ENCODE measurements at places on chromosomes 12 and 14.

- no peak for DNase-seq
Observed at GRCh38 chr14:56817396-56817921, 7.2 kb upstream of the OTX2 start.

GRCh38 chr12:57897286-57897974 lies 43.9 kb upstream of the ATP23 start:
- DNase-seq: no peak

DNA sequence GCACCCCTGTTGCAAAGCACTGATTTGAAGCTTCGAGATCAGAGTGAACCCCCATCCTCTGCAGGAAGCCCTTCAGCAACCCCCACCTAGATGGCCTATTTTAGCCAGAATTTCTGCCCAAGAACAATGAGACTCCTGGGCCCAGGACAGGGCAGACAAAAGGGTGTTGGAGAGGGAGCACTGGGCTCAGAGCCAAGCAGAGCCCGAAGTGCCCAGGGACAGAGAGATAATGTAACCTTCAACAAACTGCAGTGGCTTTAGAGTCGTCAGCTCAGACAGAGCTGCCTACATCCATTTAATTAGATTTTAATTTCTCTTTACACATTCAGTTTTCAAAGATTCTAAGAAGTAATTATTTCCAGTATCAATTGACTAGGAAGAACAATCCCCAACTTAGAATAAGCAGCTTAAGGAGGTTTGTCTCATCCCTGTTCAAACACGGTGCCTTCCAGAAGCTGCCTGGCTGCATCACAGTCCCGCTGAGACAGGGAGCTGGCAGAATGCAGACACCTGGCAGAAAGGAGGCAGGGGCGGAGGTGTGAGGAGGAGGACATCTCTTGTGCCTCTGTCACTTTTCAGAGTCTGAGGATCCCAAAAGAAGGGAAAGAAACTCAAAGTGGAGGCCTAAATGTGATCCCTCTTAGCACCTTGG lies 504.9 kb upstream of the CCDC196 start:
- DNase-seq: no peak

DNA sequence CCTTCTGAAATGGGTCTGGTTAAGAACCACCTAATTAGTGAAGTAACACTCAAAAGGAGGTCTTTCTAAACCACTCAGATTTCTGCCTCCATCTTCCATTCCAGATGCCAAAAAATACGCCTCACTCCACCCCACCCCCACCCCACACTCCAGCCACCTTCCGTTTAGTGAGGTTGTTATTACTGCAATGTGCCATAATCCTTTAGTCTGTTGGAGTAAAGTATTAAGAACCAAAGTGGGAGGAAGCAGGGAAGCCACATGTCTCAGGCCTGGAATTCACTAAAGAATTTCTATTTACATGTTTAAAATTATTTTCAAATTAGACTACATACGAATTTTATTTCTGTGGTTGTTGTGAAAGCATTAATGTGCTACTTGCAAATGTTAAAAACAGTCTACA lies 7.4 kb downstream of the KIF21A start:
- no peak for DNase-seq

DNA sequence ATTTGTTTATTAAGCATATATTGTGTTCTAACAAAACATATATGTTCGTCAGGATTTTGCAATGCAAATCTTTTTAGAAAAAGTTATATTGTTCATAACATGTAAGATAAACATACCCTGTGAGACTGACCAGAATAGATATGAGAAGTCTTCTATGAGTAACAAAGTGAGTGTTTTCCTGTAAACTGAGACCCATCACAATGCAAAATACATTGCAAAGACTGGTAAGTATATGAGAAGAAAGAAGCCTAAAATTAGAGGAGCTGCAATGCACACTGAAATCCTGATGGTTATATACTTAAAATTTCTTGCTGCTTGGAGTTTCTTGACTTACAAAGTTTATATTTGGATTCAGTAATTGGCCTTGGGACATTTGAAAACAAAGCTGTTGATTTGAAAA lies 6.0 kb downstream of the HMGA2 start:
- no peak for DNase-seq

DNA sequence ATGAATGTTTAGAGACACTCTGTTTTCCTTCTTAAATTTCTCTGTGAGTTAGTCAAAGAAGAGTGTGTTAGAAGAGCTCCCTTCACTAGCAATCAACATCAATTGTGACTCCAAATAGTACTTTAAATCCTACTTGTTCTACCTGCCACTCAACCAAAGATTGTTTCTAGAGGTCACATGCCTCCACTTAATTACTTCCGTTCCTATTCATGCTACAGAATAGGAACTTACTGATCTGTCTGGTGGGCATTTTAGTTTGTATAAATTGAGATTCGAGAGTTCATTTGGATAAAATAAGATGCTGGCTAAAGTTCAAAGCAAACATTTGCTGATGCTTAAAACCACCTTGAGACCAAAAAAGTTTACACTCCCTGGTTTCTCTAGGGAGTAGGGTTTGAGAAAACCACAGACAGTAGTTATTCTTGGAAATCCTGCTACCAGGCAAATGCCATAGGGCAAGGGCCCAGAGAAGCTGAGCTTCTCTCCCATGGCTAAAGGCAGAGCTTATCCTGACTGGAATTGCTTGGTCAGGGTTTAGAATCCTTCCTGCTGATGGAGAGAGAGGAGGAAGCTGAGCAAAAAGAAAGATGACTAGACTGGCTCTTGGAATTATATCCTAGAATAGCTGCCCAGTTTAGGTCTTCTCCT lies 389.6 kb upstream of the ATP2B1 start:
- no peak for DNase-seq

DNA sequence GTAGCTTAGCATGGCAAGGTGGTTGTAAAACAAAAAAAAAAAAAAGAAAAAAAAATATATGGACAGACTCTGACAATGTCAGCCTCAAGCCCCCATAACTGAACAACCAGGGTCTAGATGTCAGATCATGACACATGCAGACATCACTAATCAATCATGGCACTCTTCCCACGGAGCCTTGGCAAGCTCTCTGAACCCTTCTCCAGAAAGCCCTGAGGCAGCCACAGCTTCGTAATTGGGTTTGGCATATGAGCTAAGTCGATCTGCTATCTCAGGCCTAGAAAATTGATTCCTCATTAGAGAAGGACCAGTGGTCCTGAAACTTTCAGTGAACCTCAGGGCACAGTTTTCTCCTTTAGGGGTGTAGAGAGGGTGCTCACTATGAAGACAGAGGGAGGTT lies 112.2 kb downstream of the GPR135 start:
- no peak for DNase-seq

DNA sequence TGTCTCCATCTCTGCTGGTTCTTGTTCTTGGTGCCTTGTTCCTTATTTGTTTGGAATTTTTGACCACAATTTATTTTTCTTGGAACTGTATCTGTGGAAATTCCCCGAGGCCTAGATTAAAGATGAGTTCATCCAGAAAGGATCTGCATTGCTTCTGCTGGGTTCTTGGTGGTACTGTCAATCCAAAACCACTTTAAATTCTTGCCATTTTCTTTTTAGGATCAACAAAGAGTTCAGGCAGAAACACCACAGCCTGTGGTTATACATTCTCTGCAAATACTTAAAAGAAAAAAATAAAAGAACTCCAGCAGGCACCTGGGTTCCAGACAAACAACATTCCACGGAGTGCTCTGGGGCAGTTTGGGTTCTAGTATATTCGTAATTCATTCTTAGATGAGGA lies 6.0 kb upstream of the VAMP1 start:
- DNase-seq: no peak

DNA sequence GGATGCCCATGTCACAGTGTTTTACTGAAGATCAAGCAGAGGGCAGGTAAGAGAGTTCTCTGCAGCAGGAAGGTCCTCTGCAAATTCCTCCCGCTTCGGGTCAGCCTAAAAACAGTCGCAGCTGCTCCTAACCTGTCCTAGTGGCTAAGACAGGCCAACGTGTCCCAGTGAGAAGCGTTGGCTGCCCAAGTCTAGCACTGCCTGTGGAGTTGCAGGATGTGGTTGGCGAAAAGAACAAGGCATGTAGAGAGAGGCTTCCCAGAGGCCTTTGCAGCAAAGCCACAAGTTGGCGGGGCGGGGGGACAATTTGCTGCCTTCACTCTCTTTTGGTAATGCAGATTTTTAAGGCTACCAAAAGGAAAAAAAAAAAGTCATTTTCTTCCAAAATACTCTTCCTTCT lies 340.1 kb downstream of the BCL11B start:
- DNase-seq: peak; percentile 23

DNA sequence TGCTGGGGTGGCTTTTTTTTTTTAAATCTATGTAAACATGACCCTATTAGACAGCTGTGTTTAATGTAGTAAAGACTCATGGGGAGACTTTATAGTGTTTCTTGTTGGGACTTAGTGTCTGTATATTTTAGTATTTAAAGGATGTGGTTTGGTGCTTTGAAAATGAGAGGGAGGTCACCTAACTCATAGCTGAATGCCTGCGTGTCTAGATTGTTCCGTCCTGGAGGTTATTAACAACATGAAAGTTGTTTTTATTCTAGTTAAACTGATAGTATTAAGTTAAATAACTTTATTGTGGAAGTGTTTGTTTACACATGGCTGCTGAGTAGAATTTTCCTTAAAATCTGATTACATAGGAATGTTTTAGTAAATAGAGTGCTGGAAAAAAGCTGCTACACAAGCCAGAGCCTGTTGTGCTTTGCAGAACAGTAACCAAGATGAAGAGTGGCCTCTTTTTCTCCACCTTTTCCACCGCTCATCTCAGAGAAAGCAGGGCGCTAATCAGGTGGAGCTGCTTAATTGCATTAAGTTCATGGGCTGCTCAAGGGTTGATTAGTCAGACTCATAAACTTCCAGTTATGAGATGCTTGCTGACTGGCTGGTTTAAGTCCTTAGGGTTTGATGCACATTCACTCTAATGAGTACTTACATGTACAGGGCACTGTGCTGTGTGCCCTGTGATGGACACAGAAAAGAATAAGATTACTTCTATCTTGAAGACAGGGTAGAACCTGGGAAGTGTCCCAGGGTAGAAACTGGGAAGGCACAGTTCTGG lies 62.7 kb downstream of the FBXO34 start:
- DNase-seq: no peak

DNA sequence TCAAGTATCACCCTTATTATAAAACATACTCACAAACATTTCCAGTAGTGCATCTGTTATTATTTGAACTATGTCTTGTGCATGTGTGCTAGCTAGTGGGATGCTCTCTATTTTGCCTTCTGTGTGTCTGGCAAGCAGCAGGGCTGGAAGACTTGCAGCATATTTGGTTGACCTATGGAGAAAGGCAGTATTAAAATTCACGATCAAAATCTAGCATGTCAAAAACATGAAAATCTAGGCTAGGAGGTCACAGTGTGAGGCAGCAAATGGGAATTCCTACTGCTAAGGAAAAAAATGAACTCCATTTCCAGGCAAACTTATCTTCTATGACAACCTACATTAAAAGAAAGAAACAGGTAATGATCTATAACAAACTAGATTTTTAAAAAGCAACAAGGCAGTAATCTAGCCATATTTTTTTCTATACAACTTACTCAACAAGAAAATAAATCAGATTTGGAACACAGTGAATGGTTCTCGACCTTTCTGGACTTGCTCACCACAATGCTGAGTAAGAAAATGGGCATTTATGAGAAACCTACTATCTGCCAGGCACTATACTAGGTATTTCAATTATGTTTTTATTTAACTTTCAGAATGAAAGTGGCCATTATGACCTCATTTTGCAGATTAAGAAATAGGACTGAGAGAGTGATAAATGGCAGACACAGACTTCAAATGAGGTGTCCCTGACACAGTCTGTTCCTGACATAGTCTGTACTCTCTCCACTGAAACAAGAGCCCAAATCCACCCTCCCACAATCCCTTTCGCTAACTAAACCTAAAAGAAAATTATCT lies 96.8 kb downstream of the TXNDC16 start:
- no peak for DNase-seq

GRCh38 chr12:99002731-99003130 lies 357.6 kb downstream of the APAF1 start:
- DNase-seq: no peak

- DNase-seq: no peak
Observed at GRCh38 chr12:10409392-10409791, at the start of gene KLRC4. KLRC4 (minus strand) TSS chr12:10409757; CDS start chr12:10409575, 182 bp downstream.

GRCh38 chr12:124332058-124332672 lies 37.3 kb downstream of the RFLNA start:
- DNase-seq: no peak

DNA sequence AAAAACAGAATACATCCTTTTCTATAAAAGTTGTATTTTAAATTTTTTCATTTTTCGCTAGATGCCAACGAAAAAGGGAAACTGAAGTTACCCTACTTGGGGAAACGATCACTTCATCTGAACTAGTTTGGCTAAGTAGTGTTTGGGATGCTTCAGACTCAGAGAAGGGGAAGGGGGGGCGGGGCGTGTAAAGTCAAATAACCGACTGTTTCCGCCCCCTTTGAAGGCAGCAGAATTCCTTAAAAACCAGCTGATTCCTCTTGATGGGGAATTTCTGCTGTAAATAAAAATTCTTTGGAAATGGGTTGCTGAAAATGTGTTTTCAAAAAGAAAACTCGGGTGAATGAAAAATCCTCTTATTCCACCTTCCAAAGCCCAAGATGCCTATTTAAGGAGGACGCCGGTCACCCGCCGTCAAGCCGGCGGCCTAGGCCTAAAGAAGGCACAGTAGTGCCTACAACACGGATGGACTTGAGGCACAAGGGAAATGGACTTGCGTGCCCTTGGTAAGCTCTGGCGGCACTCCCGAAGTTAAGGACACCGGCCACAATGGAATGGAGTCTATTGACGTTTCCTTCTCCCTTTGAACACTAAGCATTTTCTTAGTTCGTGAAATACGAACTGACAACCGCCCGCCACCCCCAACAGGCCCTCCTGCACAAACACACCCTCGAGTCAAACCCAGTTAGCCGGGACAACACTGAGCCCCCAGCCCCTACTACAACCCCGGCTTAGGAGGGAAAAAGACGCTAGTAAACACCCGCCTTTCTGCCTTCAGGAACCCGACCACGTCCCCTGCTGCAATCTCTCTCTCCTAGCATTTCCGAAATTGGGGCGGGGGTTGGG lies 1.9 kb downstream of the ATXN2 start:
- peak; percentile 3 for DNase-seq

- no peak for DNase-seq
Observed at GRCh38 chr12:85872497-85873091, 1.5 kb upstream of the NTS start.

- peak; percentile 35 for DNase-seq
Observed at GRCh38 chr12:52213564-52214420, 19.3 kb upstream of the KRT7 start.
